Pancreas (tissue), 10 donors: ENCODE measurements at places on chromosomes 7 and 10.

DNA sequence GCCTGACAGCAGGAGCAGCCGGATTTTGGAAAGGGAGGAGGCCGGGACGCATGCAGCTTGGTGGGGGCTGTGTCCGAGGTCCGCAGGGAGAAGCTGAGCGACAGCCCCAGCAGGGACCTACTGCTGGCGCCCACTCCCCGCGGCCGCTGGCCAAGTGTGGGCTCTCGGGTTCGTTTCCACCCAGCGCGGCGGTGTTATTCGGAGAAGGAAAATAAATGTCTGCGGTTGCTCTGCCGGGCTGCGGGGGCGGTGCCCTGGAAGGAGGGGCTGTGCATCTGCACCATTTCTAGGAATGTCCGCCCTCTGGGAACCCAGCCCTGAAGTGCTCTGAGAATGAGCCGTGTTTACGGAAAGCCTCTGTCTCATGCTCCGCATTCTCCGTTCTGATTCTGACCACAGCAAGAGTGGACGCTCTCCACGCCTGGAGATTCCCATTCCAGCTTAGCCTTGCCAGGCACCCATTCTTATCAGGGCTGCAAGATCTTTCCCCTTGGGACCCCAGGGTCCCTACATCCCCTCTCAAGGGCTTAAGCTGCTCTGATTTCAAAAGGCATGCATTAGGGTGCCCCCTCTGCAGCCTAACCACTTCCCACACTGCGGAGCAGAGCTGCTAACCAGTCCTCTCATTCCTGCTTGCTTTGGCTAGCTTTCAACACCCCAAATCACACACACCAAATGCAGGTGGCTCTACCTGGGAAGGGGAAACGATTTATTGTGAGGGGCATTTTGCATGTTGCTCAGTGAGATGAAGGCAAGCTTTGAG is 256.6 kb upstream of the GLI3 start:
- peak; percentile 62 for DNase-seq

DNA sequence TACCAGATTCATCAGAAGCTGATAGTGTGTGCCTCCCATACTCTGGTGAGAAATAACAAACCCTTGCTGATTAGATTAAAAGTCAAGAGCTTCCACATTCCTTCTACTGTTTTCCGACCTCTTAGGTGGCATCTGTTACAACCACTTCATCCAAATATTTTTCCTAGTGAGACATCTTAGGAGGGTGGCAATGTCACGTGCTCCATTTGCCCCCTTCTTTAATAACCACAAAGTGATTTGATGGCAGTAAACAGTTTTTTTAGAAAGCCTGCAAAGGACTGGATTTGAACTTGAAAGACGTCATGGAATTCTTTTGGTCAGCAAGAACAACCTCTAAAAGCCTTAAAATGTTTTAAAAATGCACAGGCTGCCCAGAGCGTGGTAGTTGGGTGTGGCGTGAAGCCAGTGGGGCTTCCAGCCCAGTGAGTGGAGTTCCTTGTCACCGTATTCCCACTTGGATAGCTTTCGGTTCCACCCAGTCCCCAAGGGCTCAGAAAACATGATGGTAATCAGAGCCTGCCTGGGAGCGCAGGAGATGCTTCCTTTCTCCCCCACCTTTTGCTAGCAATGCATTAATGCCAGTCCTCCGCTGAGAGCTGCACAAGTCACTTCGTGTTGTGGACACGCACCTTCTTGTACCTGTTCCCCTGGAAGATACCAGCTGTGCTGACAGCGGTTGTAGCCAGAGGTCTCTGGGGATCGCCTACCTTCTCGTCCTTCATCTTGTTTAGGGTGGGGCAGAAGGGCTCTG is 256.4 kb downstream of the KIAA1217 start:
- no peak for DNase-seq

DNA sequence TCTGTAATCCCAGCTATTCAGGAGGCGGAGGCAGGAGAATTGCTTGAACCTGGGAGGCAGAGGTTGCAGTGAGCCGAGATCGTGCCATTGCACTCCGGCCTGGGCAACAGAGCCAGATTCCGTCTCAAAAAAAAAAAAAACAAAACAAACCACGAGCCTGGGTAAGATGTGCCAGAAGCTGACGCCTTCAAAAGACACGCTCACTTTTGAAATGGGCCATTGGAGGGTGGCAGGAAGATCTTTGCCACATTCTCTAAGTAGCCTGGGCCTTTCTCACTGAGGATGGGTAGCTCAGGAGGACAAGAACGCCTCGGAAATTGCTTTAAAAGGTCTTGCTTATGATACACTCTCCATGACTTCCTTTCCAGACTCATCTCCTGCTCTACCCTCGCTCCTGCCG is 172.7 kb downstream of the SH3PXD2A start:
- no peak for DNase-seq

GRCh38 chr7:75727881-75728593 is 10.7 kb downstream of the HIP1 start:
- DNase-seq = peak; percentile 65

DNA sequence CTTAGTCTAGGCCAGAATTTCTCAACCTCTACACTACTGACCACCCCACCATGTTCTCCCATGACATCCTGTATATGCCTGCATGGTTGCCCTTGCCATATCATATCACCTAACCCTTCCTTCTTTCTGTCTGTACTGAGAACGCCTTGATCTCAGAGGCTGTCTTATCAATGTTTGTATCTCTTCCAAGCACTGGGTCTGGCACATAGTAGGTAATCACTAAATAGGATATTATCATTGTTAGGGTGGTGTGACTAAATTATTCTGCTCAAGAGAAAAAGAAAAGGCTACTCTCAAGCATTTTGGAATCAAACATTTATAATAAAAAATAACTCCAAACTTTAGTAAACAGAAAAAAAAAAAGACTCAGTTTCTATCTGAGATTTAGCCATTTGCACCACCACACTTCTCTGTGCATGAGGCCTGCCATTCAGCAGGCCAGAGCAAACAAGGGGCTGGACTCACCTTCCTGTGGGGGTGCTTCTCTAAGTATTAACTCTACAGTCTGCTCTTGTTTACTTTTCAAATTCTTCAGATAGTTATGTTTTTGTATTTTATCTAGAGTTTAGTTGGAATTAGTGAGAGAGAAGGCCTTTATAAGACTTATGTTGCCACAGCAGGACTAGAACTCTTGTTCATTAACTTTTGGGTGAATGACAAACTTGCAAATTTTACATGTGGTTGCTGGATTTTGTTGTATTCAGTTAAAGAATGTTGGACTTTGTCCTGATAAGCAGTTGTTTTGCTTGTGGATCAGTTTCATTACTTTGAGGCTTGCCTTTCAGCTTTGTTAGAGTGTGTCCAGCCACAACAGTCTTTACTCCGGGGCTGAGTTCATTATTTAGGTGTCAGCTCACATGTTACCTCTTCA is 5.4 kb downstream of the AGBL3 start:
- DNase-seq = no peak

DNA sequence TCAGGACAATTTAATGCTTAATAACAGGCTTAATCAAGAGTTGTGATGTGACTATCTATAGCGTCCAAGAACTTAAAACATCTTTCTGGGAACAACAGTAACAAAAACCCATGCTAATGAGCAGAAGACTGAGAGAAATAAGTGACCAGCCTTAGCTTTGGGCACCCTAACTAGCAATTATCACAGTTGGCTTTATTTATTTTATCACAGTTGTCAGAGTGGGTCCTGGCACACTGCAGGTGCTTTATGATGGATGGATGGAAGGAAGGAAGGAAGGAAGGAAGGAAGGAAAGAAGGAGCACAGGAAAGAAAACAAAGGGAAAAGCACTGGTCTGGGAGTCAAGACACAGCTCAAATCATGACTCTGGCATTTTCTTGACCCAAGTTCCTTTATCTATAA is 181.1 kb downstream of the SKAP2 start:
- no peak for DNase-seq

- no peak for DNase-seq
Measured at GRCh38 chr7:693280-693679, 33.2 kb upstream of the DNAAF5 start.

DNA sequence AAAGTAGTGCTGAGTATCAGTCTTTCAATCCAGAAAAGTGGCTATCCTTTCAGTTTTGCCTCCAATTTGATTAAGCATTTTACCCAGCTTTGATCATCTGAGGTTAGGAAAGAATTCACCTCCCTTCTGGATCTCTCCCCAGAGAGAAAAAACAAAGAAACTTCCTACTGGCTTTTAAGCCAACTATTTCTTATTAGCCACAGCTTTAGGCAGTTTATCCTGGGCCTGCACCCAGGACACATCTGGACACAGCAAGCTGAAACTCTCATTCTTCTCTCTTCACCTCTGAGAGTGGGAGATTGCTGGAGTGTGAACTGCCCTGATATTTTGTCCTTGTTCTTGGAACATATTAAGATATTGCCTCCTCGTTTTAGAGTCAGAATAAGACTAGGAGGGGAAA is 43.5 kb upstream of the LSM8 start:
- DNase-seq = no peak

GRCh38 chr10:114499630-114500190 is 95.4 kb upstream of the AFAP1L2 start:
- DNase-seq = no peak

DNA sequence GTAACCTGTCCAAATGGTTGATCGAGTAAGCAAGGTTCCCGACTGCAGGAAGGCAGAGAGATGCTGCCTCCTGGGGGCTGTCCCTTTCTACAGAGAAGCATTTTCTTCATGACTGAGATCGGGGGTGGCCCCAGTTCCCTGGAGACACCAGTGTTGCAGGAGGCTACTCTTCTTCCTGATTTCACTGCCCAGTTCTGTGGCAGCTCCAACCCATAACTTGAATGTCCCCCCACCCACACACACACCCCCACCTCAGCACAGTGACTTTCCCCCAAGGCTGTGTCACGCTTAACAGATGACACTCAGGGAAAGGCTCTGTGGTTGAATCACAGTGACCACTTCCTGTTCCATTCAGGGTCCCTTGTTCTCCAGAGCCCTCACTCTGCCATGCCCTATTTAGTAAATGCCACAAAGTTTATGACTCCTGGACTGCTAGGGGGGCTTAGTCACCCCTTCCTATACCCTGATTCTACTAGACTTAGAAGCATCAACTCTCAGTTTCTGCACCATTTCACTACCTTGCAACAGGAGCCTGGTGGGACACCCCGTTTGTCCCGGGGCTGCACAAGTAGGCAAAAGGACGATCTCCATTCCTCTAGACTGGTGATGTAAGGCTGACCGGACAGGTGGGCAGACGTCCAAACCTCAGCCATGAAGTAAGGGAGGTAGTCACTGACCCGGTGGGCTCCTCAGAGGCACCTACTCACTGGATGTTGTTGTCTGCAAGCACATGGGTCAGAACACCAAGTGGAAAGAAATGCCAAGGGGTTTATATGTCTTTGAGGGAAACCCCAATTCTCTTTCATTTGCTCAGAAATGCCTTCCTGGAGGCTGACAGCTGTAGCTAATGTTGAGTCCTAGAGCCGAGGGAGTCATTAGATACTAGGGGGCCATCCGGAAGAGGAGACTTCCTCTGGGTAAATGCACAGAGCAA is 31.3 kb upstream of the SMC3 start:
- DNase-seq = no peak

GRCh38 chr10:48770561-48771089 is 86.0 kb downstream of the WDFY4 start:
- no peak for DNase-seq

DNA sequence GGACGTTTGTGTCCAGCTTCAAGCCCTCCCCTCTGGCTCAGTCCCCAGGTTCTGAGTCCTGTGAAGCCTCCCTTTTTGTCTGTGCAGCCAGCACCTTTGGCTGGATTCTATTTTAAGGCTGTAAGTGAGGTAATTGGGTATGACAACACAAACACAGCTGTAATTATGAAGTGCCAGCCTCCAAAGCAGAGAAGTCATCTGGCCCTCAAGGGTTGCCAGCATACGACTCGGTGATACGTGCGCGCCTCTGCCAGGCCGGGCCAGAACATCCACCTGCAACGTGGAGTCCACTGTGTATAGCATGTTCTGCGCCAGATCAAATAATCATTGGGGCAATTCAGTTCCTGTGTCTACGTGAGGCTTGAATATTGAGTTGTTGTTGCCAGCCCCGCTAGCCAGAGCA is 6.7 kb upstream of the FAM180A start:
- no peak for DNase-seq

GRCh38 chr7:101179713-101180112 is 380 bp downstream of the NAT16 start:
- no peak for DNase-seq

DNA sequence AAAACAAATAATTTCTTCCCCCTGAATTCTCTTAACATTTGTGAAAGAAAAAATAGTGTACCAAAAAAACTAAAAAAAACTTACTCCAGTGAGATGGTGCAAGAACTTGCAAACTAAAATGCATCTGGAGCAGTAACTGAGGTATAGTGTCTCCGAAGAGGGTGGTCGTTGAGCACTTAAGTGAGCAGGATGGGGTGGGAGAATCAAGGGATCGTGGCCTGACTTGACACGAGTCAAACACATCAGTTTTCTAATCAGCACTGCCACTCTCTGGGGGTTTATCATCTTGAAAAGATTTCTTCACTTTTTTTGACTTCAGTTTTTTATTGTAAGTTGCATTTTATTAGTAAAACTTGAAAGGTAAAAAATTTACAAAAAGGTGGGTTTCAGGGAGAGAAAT is 2.5 kb downstream of the ZNF273 start:
- DNase-seq = no peak

GRCh38 chr10:132186488-132187429 is at the start of gene DPYSL4:
DPYSL4 (plus strand) TSS chr10:132186948; CDS start chr10:132187064, 116 bp downstream.
- no peak for DNase-seq

DNA sequence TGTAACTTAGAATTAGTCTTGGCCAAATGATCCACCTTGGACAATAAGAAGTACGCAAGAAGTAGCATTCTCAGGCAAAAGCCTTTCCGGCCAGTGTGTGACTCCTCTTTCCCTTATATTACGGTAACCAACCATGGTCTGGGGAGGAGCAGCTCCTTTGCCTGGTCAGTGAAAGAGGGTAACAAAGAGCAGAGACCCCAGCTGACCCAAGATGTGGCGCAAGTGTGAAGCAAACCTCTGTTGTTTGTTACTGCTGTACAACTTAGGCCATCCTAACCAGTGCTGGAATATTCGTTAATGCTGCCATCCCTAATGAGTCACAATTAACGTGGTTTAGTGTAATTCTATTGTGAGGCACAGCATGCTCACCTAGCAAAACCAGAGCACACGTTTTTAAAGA is 44.0 kb downstream of the HIPK2 start:
- no peak for DNase-seq

GRCh38 chr10:74913377-74913979 is 87.1 kb downstream of the KAT6B start:
- DNase-seq = no peak

DNA sequence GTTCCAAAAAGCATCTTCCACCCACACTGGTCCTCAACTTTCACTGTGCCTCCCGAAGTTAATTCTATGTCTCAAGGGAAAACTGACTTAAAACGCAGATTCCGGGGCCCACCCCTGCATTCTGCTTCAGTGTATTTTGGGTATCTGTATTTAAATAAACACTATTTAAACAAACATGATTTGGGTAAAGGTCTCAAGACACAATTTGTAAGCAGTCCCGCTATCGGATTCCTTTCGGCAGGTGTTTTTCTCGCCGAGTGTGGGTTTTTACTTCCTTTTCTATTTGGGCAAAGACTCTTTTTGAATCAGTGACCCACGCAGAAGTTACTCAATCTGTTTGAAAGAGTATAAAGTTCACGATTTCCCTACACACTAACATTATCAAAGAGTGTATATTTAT is 1.2 kb downstream of the PDIA4 start:
- no peak for DNase-seq
